ENCODE measurements at places on chromosomes 7 and 10.

DNA sequence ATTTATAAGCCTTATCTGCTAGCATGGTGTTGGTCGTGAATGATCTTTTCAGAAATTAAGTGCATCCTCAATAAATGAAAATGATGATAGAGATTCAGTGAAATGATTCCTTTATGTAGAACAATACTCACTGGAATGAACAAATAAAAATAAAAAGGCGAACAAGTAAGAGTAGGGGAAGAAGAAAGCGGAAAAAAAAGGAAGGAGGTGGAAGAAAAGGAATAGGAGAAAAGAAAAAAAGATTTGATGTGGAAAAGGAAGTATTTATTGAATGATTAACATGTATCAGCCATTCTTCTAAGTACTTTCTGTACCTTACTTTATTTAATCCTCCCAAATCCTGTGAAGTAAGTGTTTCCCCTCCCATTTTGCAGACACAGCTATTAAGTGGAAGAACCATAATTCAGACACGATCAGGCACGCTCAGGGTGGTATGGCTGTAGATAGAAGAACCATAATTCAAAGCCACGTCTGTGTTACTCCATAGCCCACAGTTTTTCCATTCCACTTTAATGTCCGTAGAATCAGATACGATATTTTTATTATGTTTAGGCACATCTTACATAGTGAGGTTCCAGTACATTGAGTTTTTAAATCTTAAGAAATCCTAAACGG is 156.2 kb upstream of the LAMB4 start:
- no peak for DNase-seq

- no peak for DNase-seq
Measured at GRCh38 chr10:3081383-3081981, 14.1 kb downstream of the PFKP start.

- DNase-seq, result no peak
Measured at GRCh38 chr10:62582804-62583208, 208.6 kb downstream of the ZNF365 start.

- DNase-seq, result no peak
Measured at GRCh38 chr7:102890292-102890970, 22.4 kb upstream of the LRRC17 start.

DNA sequence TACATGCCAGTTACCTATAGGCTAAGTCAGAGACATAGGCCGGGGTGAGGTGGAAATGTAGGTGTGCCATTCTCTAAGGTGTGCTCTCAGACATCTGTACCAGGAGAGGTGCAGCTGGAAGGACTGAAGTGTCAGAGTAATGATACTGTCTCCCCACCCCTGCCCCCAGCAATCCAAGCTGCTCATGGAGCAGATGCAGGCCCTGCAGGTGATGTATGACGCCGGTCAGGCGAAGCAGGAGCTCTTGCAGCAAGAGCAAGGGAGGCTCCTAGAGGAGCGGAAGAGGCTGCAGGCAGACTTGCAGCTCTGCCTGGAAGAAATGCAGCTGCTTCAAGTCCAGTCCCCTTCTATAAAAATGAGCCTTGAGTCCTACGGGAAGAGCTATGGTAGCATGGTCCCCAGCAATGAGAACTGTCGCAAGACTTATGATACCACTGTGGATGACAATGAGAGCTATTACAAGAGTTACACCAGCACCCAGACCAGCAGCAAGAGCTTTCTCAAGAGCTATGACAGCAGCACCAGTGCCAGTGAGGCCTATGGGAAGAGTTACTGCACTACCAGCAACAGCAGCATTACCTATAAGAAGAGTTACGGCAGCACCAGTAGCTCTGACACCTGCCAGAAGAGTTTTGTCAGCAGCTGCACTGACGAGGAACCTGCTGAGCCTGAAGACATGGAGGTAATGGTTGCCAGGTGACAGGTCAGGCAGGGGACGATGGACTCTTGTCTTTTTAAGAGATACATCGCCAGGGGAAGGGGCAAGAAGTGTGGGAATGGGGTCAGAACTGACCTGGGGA is 18.4 kb upstream of the FLNC start:
- DNase-seq, result no peak

- DNase-seq, result no peak
Measured at GRCh38 chr7:95324431-95324830, at the start of gene PON1. Gene PON1 (minus strand): TSS chr7:95324532. CDS start chr7:95324475, 57 bp downstream.

GRCh38 chr7:102304668-102305067 is 18.0 kb downstream of the SH2B2 start:
- no peak for DNase-seq

GRCh38 chr10:46559231-46559671 is 2.8 kb upstream of the GPRIN2 start:
- peak; percentile 2 for DNase-seq

- DNase-seq, result peak; percentile 56
Measured at GRCh38 chr7:105003275-105003674, 10.7 kb upstream of the KMT2E start.

- DNase-seq, result no peak
Measured at GRCh38 chr10:26474026-26474425, 35.9 kb downstream of the APBB1IP start.

- DNase-seq, result no peak
Measured at GRCh38 chr10:116866987-116867595, 17.8 kb downstream of the ENO4 start.

- no peak for DNase-seq
Measured at GRCh38 chr10:35268323-35268722, 68.0 kb upstream of the CCNY start.

DNA sequence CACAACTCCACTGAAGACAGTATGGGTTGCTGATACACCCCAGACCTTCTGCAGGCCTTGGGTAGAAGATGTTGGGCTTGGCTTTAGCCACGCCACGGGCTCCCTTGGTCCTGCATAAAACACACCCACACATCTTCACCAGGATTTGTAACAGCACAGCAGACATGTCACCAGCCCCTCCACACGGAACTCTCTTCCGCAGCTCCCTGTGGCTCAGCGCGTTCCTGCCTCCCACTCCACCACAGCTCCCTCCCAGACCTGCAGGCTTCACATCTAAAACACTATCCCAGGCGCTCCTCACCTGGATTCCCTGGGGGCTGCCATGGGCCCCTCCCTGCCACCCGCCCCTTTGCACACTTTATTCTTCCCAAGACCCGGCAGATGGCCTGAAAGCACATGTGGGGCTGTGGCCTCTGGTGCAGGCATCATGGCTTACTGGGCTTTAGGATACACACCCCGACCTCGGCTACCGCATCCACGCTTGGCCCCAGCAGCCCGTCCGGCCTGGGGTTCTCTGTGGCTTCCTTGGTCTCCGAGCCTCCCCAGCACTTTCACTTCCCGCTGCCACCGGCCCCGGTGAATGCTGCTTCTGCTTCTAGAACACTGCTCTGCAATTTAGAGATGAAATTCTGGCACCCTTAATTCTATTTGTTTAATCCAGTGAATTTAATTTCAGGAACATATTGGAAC is 432.9 kb downstream of the DNAJB6 start:
- DNase-seq, result no peak

DNA sequence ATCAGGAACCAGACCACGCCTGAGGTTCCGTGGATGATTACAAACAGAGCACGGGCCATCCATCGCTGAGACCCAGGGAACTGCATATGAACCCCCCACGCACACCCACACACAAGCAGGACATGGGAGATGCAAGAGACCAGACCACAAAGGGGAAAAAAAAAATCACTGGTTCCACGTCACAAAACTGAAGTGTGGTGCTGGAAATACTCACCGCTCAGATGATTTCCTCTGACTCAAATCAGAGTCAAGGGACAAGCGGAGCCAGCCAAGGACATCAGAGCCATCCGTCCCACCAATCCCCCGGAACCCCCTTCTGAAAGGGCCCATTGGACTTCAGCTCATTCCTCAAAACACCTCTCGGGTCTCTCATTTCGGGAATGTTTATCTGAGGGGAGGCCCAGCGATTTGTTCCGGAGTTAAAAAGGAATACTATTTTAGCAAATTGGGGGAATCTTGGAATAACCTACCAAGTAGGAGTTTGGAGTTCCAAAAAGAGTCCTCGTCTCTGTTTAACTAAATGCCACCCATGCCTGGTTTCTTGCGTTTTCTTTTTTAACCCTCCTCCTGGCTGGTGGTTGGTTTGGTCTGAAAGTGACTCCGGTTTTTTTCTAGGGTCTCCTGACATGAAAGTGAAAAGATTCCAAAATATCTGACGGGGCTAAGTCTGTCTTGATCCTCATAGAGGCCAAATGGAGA is 15.0 kb downstream of the SNX8 start:
- peak; percentile 11 for DNase-seq

GRCh38 chr10:132607961-132608495 is 70.4 kb downstream of the INPP5A start:
- DNase-seq, result no peak

DNA sequence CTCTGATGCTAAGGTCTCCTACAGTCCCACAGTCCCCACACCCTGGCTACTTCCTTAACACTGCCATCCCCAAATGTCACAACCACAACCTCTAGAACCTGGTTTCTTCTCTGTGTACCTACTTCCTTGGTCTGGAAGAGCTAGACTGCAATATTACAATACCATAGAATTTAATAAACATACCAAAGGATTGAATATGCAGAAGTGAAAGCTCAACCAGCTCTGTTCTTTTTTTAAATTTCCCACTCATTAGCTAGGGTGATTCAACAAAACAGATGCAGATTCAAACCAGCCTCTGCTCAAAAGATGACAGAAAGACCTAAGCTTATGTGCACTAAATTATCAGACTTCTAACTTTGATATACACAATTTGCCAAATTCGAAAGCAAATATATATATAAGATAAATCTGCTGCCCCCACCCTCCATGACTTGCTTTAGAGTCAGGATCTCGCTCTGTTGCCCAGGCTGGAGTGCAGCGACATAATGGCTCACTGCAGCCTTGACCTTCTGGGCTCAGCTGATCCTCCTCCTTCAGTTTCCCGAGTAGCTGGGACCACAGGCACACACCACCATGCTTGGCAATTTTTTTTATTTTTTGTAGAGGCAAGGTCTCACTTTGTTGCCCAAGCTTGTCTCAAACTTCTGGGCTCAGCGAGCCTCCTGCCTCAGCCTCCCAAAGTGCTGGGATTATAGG is 212.6 kb downstream of the CHCHD3 start:
- DNase-seq, result no peak

GRCh38 chr10:13847201-13847631 is 260.5 kb downstream of the PRPF18 start:
- DNase-seq, result no peak

DNA sequence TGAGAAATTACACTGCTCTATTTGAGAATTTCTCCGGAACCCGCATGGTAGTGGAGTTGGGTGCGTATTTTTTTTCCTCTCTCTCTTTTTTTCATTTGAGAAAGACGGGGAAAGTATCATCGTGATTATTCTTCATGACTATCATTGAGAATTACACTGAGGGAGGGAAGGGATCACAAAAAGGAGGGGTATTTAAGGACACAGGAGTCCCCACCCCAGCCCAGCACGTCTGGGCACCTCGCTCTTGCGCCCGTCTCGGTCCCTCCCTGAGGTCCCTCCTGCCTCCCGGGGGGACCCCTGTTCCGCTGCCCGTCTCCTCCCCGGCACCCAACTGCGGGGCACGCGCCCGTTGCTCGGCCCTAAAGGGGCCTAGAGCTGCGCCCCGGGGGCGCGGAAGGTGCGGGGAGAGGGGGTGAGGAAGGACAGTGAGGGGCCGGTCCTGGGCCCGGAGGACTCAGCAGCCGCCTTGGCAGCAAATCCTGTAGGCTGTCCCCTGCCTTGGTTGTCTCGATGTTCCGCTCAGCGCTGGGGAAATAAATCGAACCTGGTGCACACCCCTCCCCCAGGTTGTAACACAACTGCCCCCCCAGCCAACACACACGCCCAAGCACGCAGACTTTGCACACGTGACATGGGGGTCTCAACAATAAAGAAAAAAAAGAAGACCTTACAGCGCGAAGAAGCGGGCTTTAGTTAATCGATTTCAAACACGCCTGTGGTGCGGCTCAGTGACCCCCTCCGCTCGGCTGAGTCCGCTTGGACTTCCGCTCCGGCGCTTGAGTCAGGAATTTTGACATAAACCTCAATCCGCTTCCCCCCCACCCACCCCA is 18.6 kb upstream of the GATA3 start:
- DNase-seq, result no peak

DNA sequence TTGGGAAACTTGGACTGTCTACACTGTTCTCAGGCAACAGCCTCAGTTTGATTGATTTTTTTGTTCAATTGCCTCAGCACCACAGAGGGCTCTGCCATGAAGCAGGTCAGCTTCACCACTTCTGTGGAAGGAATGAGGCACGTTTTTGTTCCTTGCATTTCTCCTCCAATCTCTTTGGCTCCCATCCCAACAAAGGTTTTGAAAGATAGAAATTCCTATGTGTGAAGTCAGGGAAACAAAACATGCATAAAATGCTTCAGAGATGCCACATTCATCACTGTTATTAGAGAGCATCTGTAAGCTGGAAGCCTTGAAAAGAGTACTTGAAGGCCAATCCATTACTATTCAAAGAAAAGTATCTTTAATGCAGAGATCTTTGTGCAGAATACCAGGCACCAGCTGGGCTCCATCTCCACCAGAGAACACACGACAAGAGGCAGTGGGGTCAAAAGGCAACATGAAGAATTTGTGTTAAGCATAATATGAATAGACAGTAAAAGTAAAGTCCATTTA is 249.1 kb upstream of the LYZL1 start:
- no peak for DNase-seq

DNA sequence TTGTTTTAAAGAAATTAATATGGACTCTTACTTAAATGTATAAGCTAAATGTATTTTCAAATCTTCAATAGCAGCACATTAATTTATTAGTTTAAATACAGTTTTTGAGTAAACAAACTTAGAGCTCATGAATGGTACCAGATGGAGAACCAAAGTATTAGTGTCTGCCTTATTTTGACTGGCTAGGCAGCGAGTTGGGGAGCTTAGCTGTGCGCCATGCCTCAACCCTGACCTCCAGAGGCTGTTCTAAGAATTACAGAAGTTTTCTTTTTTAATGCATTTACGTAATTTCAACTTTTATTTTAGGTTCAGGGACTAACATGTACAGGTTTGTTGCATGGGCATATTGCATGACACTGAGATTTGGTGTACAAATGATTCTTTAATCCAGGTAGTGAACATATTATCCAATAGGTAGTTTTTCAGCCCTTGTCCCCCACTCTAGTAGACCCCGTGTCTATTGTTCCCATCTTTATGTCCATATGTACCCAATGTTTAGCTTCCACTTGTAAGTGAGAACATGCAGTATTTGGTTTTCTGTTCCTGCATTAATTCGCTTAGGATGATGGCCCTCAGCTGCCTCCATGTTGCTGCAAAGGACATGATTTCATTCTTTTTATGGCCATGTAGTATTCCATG is 166.8 kb downstream of the IQUB start:
- no peak for DNase-seq
